ENCODE measurements at places on chromosomes 6 and 20. TPM values are rescaled to one million over a fixed set of nuclear protein-coding genes. Genes with fewer than 3 reads are reported as not detected.

Gene ME1
- 1.6 TPM for polyA plus RNA-seq

Gene OPRL1
- polyA plus RNA-seq = 1.1 TPM

GRCh38 chr6:89487864-89488263 lies 54.9 kb downstream of the ANKRD6 start:
- no peak for DNase-seq

GRCh38 chr6:105562027-105562426 lies 159.1 kb upstream of the PREP start:
- DNase-seq = no peak

All from forelimb muscle (tissue), 1 donor.